ENCODE measurements at places on chromosomes 6 and 20. TPM values are rescaled to one million over a fixed set of nuclear protein-coding genes. Genes with fewer than 3 reads are reported as not detected.

Gene MAPK14
- 74.4 TPM for total RNA-seq

Gene OR2H2
- total RNA-seq, result not detected

Gene SIRPB1
- 0.56 TPM for total RNA-seq

Gene GLP1R
- not detected for total RNA-seq

Gene PLN
- total RNA-seq, result under 0.01 TPM

Gene CLPSL1
- not detected for total RNA-seq

Gene BPIFB1
- total RNA-seq, result not detected

Gene CBLN4
- total RNA-seq, result not detected

Gene CCDC28A
- total RNA-seq, result 8.9 TPM

Gene HDAC2
- 116 TPM for total RNA-seq

Gene SYCP2L
- not detected for total RNA-seq

Gene DACT2
- not detected for total RNA-seq

Gene E2F3
- total RNA-seq, result 3.3 TPM

Gene ULBP1
- 0.56 TPM for total RNA-seq

Gene NINL
- 3.6 TPM for total RNA-seq

Gene CALHM6
- total RNA-seq, result 0.83 TPM

Gene GNAS-AS1
- total RNA-seq, result 0.83 TPM

Gene DNPH1
- total RNA-seq, result 22.8 TPM

Gene SLC32A1
- total RNA-seq, result not detected

Gene HSPA12B
- total RNA-seq, result not detected

Gene ARG1
- total RNA-seq, result not detected

Gene PCED1A
- 8.1 TPM for total RNA-seq

Gene C20orf204
- total RNA-seq, result 0.18 TPM

Gene RBM38
- 6.9 TPM for total RNA-seq

Gene MBOAT1
- total RNA-seq, result 4.7 TPM

Gene HLA-C
- total RNA-seq, result 10.6 TPM

Gene HLA-DRB1
- total RNA-seq, result not detected

Gene PLEKHG1
- total RNA-seq, result 0.28 TPM

Gene RAD21L1
- total RNA-seq, result under 0.01 TPM

Gene SLC44A4
- total RNA-seq, result 0.36 TPM

Gene HAO1
- not detected for total RNA-seq

Gene GATA5
- not detected for total RNA-seq

Gene RUNX2
- total RNA-seq, result 3.1 TPM

Gene VNN1
- total RNA-seq, result not detected

Gene OPN5
- total RNA-seq, result not detected

Gene EFCAB8
- not detected for total RNA-seq

Data from IMR-90 (cell line).